ENCODE measurements at places on chromosomes 2 and 18.

DNA sequence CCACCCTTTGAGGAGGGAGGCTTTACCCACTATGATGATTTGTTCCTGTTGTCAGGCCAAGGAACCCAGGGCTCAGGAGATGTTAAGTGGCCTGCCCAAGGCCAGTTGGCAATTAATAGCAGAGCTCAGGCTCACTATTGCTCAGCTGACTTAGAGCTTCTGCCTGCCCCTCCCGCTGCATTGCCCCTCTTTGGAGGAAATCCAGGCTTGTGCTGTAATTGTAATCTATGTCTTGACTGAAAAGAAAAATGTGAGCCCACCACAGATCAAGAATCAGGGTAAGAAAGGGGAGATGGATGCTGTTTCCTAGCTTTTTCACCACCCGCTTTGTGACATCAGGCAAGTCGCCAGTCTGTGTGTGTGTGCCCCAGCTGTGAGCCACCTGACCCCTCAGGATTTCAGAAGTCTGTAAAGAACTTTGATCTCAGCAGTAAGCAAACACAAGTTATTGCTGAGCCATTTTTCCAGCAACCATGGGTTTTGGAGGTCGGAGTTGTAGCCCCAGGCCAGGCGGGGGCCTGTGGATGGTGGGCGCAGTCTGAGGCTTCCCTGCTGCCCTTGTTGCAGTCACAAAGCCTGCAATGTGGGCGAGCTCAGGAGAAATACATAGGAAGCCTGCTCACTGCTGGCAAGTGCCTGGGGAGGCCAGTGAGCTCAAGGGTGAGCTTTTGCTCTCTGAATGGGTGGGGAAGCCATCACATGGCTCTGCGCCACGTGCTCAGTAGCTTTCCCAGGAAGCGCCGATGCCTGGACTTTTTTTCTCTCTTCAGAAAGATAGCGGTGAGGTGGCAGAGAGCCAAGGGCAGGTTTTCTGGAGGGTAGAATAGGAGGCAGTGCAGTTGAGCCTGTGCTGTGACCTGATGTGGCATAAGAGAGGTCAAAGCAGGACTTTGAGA, 6.1 kb downstream of the CABLES1 start:
- peak; percentile 36 for DNase-seq

DNA sequence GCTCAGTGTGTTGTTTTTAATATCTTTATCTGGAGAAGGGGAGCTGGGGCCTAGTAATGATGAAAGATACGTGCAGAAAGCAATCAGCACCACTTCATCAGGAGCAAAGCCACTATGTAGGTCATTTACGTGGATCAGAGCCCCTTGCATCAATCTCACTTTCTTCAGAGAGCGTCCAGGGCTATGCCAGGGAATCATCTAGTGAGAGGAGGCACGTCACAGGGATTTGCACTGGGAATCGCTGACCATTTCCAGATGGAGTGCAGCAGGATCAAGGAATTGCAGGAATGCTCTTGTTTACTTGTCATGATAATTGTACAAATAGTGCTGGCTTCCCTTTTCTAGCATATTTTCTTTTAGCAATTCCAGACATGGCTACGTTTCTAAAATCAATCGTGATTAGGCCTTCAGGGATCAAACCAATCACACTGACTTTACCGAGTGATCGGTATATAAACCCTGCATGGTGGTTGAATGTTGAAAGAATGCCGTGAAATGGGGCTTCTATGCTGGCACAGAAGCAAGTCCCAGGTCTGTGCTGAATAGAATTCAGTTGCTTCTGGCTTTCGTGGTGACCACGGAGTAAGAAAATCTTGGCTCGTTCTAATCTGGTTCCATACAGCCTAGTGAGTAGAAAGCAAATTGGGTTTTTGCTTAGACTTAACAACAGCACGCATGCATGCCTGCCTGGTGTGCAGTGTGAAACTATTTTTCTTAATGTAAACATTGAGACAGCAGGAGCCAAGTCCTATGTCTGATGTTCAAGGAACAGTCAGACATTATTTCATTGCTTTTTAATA, 122.8 kb downstream of the TMEM200C start:
- DNase-seq: no peak

- DNase-seq: no peak
Measured at GRCh38 chr18:12373771-12374116, 3.3 kb downstream of the AFG3L2 start.

DNA sequence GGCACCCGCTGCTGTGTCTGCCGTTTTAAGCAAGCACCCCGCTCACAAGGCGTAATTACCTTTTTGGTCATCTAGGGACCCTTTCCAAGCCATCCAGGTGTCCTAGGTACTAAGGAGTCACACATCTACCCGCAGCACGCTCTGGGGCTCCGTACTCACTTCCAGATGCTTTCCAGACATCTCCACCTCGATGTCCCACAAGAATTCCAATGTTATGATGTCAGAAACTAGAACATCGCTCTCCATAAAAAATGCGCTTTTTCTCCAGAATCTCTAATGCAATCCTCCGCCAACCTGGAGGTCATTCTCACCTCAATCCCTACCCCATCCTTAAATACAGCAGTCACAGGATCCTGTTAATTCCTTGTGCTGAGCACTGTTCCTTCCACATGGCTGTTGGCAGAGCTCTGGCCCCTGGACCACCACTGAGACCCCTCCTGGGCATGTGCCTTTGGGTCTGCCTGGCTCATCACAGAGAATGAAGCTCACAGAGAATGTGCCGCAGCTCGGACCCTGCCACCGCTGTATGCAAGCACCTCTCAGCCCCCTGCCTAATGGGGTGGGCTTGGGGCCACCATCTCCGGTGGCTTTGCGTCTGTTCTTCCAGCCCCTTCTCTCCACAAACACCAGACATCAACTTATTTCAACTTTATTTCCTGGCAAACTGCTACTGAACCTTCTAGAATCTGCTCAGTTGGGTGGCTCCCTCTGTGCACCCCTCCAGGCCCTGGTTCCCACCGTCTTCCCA, 4.6 kb upstream of the PXDN start:
- no peak for DNase-seq

DNA sequence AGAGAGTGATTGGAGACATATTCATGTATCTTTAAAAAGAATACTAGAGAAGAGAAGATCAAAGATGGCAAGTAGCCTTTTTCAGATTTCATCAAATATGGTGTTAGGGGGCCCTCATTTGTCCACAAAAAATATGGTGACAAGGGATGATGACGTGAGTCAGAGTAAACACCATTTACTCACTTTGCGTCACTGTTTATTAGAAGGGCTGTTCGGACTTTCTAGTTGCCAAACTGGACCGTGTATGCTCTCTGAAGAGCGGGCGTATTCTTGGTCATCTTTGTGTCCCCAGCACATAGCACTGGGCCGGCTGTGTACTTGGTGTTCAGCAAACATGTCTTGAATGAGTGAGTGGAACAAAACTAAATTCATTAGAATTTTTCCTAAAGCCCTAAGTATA, 37.5 kb downstream of the TTC39C start:
- no peak for DNase-seq

GRCh38 chr2:208466151-208466919, 59.7 kb downstream of the PTH2R start:
- DNase-seq: peak; percentile 63

DNA sequence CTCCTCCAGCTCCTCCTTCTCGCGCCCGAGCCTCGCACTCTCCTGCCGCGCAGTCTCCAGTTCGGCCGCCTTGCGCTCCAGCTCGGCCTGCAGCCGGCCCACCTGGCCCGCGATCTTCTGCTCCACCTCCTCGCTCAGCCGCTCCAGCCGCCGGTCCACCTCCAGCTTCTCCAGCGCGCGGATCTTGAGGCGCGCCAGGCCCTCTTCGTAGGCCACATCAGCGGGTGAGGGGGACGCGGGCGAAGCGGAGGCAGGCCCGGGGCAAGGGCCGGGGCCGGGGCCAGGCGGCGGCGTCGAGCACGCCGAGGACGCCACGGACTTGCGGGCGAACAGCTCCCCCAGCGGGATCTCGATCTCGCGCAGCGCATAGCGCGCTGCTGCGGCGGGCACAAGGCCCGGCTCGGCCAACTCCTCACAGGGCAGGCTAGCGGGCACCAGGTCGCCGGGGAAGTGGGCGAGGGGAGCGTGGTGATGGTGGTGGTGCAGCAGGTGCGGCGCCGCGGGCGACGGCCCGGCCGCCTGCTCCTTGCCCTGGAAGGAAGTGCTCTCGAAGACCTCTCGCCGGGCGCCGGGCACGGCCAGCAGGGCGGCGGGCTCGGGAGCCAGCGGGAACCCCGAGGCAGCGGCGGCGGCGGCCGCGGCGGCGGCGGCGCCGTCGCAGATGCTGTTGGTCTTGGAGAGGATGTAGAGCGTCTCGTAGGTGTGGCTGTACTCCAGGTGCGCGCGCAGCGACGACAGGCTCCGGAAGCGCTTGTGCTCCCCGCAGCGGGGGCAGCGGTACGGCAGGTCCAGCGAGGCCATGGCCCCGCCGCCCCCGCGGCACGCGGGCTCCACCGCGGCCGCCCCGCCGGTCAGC, 15.2 kb downstream of the FBXO41 start:
- peak; percentile 77 for DNase-seq

GRCh38 chr2:105557021-105557920, 158.4 kb upstream of the FHL2 start:
- no peak for DNase-seq

DNA sequence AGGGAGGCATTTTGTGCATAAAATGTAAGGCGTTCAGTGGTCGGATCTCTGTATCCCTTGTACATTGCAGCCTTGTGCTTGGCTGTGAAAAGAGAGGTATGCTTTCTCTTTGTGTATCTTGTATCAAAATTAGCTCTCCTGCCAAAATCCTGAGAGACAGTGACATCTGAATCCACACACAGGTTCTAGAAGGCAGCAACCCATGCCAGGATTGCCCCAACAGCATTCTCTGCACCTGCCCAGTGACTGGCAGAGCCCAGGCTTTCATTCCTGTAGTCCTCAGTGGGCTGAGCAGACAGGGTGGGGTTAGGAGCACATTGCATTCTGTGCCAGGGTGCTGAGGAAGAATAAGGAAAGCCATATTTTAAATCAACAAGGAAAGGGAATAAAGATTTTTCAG, 740.3 kb upstream of the RAB6C start:
- DNase-seq: no peak

- no peak for DNase-seq
Measured at GRCh38 chr2:113281910-113282746, 3.4 kb upstream of the PAX8 start.

GRCh38 chr2:98479959-98480524, 35.4 kb downstream of the INPP4A start:
- peak; percentile 58 for DNase-seq

- peak; percentile 34 for DNase-seq
Measured at GRCh38 chr2:20669562-20670314, 2.8 kb downstream of the GDF7 start.

- DNase-seq: peak; percentile 17
Measured at GRCh38 chr18:1053331-1054315, 149.0 kb downstream of the ADCYAP1 start.

- DNase-seq: peak; percentile 40
Measured at GRCh38 chr2:134431838-134432434, 178.1 kb downstream of the MGAT5 start.

- no peak for DNase-seq
Measured at GRCh38 chr18:37460604-37461003, 105.0 kb downstream of the CELF4 start.

DNA sequence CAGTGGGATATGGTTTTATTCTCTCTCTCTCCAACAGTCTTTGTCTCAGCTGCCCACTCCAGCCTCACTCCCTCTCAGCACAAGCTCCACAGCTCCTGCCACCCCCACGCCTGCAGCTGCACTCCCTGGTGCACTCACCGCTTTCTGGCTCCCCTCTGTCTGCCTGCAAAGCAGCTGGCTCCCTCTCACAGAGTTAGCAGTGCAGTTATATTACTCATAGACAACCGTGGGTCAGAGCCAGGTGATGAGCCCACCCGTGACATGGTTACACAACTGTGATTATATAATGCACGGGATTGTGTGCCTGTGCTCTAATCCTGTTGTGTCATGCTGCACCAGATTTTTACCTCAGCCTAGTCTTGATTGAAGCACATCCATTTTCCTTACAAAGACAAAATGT, 276.9 kb upstream of the CHAC2 start:
- DNase-seq: no peak

DNA sequence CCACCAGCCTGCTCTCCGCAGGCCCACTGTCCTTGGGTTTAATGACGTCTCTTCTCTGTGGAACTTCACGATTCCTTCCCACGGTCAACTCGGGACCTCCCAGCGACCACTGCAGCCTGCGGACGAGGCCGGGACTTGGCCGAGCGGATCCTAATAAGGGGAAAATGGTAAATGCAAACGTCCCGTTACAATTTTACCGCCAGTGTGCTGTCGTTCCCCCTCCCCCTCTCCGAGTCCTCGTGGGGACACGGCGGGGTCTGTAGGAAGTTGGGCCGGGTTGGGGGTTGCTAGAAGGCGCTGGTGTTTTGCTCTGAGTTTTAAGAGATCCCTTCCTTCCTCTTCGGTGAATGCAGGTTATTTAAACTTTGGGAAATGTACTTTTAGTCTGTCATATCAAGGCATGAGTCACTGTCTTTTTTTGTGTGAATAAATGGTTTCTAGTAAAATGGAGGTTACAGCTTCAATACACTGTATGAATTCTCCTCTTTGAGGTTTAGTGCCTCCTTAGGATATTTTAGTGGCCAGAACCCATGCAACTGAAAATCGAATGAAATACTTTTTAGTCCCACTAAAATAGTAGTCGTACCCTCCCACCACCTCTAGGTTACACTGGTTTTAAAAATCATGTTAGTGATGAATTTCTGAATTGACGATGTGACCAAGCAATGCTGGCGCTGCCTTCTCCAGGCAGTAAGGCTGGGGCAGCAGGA, 2.3 kb downstream of the HOXD11 start:
- no peak for DNase-seq

GRCh38 chr18:2444201-2444875, 127.0 kb downstream of the METTL4 start:
- no peak for DNase-seq

GRCh38 chr18:69528435-69528834, 127.7 kb downstream of the DOK6 start:
- DNase-seq: no peak

GRCh38 chr18:62989195-62989594, 273.9 kb downstream of the PHLPP1 start:
- no peak for DNase-seq

GRCh38 chr2:133642791-133643191, 74.5 kb upstream of the NCKAP5 start:
- DNase-seq: no peak

GRCh38 chr2:11022064-11022463, 110.3 kb downstream of the KCNF1 start:
- no peak for DNase-seq

DNA sequence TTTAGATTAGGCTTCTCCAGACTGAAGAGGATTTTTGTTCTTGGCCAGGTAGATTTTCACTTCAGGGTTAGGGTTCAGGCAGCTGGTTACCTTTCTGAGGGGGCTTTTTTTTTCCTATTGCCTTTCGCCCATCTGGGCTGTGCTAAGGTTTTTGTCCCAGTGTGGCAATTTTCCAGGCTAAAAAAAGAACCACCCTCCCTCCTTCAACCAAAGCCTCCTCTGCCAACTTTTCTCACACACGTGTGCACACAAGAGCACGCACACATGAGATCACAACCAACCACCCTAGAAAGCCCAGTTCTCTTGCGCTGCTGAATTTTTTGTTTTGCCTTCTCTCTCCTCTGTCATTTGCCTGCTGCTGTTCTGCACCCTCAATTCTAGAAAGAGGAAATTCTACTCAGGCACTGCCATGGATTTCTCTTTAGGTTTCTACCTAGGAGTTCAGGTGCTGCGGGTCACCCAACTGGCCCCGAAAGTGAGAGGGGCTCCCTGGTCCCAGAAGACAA, 8.5 kb upstream of the CXCR4 start:
- DNase-seq: no peak

- DNase-seq: no peak
Measured at GRCh38 chr18:23378302-23378686, 74.8 kb upstream of the RIOK3 start.

- no peak for DNase-seq
Measured at GRCh38 chr2:176118601-176119339, 2.2 kb downstream of the HOXD10 start.
